ENCODE measurements at places on chromosomes 1 and 21.

DNA sequence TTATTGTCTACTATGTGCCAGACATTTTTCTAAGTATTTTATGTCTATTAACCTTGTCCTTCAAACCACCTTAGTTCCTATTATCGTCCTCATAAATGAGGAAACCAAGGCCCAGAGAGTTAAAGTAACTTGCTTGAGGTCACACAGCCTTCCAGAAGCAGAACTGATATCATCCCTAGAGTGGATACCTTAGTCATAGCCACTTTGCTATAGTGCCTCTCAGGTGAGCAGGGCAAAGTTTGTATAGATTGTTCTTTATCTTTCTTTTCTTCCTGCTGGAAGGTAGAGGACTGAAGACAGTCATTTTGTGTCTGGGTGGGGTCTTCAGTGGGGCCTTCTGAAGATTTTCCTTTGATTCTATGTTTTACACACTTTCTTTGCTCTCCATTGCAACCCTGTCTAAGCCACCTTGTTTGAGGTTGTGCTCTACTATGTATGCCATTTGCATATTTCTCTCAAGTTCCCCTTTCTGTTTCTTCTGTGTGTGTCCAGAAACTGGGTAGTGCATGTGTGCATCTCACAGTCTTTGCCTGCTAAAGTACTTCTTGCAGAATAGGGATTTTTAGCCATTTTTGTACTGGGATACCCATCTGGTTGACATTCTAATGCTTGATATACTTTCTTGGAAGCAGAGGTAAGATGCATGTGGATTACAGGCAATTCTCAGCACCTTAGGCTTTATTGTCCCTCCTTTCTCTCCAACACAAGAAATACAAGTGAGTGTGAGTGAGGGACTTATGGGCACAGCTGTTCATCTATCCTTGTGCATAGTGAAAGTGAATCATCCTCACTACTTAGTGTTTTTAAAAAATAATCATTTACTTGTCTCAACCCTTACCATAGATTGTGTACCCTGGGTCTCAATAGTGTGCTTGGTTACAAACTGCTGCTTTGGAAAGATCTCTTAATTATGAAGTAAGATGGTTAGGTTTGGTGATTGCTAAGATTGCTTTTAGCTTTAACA, 207.6 kb upstream of the HMCN1 start:
- no peak for DNase-seq

- no peak for DNase-seq
Observed at GRCh38 chr1:219373616-219373935, 199.9 kb downstream of the LYPLAL1 start.

DNA sequence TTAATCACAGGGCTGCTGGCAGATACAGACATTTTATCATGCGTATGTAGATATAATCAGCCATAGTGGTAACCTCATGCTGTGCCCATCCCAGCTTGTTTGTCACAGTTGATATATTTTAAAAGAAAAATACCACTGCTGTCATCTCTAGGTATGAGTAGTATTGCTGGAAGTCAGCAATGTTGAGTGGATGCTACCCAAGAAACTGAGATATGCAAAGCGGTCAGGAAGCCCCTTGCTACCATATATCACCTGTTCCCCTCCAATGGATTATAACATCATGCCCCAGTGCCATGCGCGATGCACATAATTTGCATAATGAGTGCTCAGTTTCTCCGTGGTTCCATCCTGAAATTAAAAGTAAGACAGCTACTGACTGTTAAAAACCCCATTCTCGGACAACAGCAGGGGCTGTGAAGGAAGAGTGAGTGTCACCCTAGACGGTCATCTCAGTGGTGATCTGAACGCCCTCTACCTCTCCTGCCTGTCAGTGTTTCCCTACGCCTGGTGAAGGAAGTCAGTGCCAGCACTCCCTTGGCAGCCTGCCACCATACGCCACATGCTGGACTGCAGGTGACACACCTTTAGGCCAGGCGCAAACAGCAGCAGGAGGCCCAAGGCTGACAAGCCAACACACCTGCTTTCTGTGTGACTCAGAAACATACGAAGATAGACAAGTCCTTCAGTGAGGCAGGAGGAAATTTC, 2.7 kb downstream of the IL10RB start:
- DNase-seq, result no peak

DNA sequence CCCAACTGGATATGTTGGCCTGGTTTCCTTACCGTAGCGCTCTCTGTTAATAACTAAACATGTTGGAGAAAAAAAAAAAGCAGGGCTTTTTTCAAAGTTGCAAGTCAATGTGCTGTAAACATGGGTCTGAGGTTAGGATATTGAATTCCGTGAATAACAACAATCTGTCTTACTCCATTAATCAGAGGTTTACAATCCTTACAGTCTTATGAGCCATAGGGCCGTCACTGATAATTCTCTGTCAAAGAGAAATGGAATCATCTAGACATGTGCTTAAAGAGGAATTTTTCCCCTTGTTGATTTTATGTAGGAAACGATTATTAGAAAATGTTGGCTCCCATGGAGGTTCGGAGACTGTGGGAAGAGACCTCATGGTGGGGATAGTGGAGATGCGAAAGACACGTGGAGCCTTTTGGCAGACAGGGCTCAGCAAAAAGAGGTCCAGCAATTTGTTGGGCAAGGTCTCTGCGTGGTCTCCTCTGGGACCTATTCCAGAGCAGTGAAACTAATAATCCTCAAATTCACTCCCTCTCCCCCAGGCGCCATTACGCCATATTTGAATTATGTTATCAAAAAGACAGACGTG, 83.5 kb upstream of the CLDN14 start:
- no peak for DNase-seq

DNA sequence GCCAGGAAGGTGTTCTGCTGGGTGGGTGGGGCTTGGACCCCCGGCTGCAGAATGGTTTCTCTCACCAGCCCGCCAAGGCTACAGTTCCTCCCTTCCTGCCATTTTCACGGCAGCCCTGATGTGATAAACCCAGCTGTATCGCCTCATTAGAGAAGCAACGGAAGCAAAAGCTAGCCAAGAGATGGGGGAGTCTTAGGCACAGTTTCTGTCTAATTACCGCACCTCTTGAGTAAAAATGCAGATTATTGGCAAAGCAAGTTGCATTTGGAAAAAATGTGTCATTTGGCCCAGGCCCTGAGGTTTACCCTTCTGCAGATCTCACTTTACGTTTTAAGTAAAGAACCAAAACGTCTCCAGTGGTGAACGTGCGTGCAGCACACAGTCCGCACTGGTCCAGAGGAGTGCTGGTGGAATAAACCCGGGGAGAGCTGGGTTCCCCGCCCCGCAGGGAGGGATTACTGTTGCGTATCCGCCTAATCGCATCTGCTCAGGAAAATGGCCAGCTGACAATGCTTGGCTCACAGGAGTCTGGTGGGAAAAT, 109.9 kb downstream of the GALNT2 start:
- peak; percentile 58 for DNase-seq

- no peak for DNase-seq
Observed at GRCh38 chr21:20661745-20662422, 336.3 kb upstream of the NCAM2 start.

GRCh38 chr1:5265438-5266075, 611.1 kb downstream of the AJAP1 start:
- DNase-seq, result no peak

- DNase-seq, result no peak
Observed at GRCh38 chr1:39104158-39105060, 78.3 kb downstream of the NDUFS5 start.

- no peak for DNase-seq
Observed at GRCh38 chr1:156928043-156928602, 7.7 kb downstream of the LRRC71 start.

DNA sequence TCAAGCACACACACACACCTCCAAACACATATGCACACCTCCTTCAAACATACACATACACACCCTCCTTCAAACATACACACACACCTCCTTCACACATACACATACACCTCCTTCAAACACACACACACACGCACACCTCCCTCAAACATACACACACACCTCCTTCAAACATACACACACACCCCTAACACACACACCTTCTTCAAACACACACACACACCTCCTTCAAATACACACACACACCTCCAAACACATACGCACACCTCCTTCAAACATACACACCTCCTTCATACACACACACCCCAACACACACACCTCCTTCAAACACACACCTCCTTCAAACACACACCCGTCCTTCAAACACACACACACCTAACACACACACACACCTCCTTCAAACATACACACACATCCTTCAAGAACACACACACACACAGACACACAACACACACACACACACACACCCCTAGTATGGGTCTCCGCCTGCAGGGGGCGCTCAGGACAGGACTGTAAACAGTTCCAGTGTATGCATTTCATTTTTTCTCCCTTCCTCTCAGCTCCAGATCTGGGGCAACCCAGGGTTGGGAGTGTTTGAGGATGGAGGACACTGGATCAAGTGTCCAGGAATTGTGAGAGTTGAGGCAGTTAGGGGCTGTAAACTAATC, 12.1 kb downstream of the LGR6 start:
- DNase-seq, result no peak

GRCh38 chr1:232239998-232240397, 389.9 kb downstream of the SIPA1L2 start:
- DNase-seq, result no peak

All from NCI-H446 (cell line).